Stimulated activated CD8-positive, alpha-beta memory T cell treated with anti-CD3 and anti-CD28 coated beads, Interleukin-7, amount 100 ng/mL, for 4 hours (primary cell): ENCODE measurements at places on chromosomes 6 and 20.

DNA sequence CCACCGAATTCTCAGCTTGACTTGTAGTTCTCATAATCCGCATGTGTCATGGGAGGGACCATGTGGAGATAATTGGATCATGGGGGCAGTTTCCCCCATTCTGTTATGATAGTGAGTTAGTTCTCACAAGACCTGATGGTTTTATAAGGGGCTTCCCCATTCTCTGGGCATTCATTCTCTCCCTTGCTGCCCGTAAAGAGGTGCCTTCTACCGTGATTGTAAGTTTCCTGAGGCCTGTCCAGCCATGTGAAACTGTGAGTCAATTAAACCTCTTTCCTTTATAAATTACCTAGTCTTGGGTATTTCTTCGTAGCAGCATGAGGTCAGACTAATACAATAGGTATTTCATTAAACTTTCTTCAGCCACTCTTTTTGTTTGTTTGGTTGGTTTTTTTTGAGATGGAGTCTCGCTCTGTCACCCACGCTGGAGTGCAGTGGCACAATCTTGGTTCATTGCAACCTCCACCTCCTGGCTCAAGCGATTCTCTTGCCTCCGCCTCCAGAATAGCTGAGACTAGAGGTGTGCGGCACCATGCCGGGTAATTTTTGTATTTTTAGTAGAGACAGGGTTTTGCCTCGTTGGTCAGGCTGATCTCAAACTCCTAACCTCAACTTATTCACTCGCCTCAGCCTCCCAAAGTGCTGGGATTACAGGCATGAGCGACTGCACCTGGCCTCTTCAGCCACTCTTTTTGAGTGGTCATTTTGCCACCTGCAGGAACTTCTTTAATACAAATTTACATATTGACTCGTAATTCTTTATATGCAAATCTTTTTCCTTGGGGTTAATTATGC is 36.3 kb downstream of the GSTA2 start:
- no peak for DNase-seq

- DNase-seq = no peak
Measured at GRCh38 chr6:109701774-109702173, 10.7 kb downstream of the FIG4 start.

GRCh38 chr6:13282393-13283069 is 45.8 kb downstream of the TBC1D7 start:
- DNase-seq = no peak

GRCh38 chr6:131258010-131258652 is 122.9 kb downstream of the AKAP7 start:
- no peak for DNase-seq

DNA sequence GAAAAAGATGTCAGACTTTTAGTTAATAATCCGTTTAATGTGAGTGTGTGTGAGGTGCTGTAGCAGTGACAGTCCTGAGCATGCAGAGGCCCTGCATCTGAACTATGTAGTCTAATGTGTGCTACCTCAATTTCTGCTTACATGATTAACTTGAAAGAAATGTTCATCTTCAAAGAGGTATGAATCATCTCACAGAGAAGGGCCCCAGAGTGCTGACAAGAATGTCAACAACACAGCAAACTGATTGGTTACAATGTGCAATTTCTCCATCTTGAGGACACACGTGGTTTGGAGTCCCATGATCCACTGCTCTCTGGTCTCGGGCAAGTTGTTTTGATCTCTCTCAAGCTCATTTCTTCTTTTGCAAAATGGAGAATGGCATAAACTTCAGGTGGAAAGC is 61.7 kb upstream of the EMILIN3 start:
- DNase-seq = no peak

- DNase-seq = no peak
Measured at GRCh38 chr20:1391640-1392442, 1.0 kb downstream of the FKBP1A start.

DNA sequence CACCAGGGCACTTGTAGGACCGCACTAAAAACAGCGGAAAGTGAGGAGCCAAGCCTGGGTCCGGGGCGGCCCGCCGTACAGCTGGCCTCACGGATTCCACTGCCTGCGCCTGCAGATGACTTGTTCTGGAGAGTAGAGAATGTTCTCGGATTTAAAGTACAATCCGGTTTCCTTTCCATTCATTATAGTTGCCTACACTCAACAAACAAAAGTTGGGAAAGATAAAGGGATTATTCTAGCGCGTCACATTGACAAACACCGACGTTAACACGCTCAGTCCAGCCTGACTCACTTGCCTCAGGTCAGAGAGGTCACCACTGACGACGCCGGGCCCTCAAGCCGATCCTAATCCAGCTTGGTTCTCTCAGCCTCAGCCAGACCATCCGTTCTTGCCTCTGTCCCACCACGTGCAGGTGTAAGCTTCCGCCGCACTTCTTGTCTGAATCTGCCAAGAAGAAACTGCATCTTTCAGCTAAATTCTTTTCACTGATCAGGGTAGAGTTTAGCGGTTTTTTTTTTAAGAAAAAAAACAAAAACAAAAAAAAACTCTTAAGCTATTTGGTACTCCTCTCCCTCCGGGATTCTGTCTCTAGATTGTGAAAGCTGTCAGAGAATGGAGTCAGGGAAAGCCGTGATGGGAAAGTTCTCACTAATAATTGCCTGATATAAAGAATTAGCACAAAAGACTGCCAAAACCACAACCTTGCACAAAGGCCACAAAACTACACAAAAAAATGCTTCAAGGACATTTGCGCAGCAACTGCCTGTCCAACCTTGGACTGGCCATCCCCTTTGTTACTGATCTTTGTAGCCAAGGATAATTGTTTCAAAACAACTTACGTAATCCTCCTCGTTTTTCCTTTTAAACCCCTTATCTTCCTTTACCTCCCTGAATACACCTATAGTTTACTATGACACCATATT is 1.1 kb upstream of the PHF10 start:
- no peak for DNase-seq

DNA sequence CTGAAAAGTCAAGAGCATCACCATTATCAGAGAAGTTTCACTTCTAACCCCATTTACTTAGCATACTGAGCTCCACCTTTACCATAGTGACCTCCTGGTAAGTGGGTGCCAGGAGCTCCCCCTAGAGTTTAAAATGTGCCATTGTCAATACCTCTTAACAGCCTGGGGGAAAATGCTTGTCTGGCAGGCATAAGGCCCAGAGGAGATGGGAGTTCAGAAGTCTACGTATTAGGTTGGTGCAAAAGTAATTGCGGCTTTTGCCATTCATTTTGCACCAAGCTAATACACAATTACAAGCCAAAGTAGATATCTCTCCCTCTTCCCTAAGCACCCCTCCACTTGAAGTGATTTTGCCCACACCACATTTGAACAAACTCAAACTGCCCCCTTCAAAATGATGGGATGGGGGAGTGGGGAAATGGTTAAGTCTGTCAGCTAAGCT is 919.0 kb downstream of the KIF16B start:
- no peak for DNase-seq

DNA sequence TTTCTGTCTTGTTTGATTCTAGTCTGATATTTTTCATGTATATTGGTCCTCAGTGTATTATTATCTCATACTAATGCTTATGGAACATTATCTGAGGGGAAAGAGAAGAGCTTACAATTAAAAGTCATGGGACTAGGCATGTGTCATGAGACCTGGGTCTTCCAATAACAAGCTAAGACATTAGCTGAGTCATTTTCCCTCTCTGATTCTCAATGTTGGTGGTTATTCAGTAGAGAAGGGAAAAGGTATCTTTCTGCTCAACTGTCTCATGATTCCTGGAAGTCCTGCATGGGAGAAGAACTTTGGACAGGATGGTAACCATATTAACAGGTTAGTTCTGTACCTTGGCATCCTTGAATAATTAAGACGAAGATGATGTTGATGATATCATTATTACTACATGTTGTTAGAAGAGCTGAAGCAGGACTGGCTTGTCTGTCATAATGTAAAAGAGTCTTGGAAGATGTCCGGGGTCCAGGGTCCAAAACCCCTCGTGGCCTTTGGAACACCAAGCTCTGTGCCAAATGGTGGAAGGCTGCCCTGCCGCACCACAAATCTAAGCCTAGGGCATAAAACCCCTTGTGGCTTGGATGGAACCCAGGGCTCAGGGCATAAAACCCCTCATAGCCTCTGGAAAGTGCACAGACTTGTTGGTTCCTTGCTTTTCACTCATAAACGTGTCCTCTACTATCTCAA is 19.1 kb downstream of the TRIM38 start:
- DNase-seq = no peak

- DNase-seq = no peak
Measured at GRCh38 chr6:52820198-52820597, 16.6 kb upstream of the GSTA1 start.

DNA sequence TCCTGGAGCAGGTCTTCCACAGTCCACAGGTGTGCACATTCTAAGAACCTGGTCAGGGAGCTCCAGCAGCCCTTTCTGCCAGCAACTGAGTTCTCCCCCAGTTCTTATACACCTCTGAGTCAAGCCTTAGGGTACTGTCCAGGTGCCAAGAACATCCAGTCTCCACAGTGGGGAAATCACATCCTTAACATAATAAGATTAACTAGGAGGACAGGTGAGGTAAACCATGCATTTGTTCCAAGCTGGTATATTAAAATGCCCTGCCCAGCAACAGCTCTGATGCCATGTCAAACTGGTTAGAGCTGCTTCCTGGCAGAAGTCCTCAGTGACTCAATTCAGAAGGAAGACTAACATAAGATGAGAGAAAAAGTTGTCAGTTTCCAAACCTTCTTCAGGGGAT is 303.9 kb upstream of the SGK1 start:
- no peak for DNase-seq

DNA sequence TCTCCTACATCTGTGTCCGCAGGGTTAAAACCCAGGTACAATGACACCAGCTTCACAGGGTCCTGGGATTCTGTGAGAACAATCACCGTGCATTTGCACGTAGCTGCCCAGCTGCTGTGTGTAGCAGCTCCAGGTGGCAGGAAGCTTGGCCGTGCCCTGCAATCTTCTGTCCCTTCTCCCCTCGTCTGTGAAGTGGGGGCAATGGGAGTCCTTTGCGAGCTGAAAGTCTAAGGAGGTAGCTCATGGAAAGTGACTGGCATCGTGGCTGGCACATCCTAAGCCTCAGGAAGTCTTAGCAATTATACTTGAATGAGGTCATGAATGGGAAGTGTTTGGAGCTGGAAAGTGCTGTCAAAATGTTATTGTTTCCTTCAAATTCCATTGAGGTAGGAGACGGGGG is 137.1 kb downstream of the SMOC2 start:
- DNase-seq = no peak

DNA sequence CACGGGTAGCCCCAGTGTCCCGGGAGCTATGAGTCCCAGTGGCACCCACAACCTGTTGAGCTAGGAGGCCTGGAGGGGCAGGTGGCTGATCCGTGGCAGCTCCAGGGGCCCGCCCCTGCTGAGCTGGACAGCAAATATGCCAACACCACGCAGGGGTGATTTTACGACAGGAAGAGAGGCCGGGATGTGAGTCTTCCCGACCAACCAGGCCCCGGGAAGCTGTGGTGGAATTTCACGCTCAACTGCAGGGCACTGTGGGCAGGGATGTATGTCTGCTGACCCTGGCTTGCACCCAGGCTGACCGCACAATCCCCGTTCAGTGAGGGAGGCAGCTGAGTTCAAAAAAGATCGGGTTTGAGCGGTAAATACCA is 183.9 kb downstream of the ERMARD start:
- DNase-seq = no peak

DNA sequence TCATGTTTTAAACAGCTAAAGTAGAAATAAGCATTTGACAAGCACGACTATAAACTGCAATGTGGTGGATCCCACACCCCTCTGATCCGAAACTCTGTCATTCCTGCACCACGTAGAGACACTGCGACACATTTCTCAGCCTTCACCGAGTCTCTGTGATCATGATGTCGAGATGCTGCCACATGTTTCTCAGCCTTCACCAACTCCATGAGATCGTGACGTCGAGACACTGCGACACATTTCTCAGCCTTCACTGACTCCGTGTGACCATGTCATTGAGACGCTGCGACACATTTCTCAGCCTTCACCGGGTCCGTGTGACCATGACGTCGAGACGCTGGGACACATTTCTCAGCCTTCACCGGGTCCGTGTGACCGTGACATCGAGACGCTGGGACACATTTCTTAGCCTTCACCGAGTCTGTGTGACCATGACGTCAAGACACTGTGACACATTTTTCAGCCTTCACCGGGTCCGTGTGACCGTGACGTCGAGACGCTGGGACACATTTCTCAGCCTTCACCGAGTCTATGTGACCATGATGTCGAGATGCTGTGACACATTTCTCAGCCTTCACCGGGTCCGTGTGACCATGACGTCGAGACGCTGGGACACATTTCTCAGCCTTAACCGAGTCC is 143.0 kb downstream of the TTLL2 start:
- DNase-seq = no peak

- DNase-seq = no peak
Measured at GRCh38 chr6:170028629-170029345, 262.1 kb downstream of the DLL1 start.

GRCh38 chr6:115843945-115844344 is 216.7 kb downstream of the FRK start:
- no peak for DNase-seq

DNA sequence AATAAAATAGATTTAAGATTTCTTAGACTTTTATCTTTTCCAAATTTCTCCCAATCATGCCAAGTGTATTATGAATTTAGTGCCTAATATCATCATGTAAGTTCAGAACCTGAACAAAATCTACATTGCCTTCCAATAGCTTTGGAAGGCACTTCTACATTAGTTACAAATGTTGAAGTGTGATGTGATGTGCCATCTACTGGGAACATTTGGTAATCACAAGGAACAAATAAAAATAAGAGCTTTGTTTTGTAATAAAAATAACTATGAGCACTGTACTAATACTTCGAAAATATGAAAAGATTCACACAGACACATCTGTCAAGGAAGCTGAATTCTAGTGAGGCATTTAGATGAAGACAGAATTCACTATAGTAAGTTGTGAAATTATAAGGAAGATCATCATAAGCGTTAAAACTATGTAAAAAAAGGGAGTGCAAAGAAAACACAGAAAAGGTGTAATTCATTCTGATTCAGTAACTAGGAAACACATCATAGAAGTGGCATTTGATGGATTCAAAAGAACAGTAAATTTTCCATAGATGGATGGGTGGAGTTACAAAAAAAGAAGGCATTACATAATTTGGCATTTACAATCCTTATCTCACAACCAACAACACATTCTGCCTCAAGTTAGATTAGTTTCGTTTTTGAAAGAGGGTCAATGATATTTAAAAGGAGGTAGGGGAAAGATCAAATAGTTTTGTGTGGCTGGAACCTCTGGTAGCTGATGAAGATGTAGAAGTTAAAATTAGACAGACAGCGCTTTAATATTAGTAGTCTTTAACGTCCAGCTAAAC is 161.0 kb downstream of the ASCC3 start:
- no peak for DNase-seq

GRCh38 chr6:37272834-37273566 is 15.1 kb upstream of the TMEM217 start:
- no peak for DNase-seq

DNA sequence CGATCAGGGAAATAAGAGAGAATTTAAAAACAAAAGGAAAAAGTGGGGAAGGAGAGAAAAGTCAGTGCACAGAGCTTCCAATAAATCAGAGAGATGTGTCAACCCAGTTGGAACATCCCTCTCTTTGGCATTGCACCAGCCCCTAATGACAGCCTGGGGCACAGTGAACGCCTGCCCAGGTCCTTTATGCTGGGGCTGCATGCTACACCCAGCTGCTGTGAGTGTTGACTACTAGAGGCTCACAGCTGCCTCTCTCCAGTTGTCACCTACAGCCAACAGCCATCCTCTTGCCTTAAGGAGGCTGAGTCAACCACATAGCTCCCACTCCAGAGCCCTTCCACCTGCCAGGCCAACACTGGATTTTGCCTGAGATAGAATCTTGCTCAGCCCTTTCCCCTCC is 19.0 kb downstream of the OR2H2 start:
- no peak for DNase-seq
